ENCODE measurements at places on chromosomes 5 and 9. TPM values are rescaled to one million over a fixed set of nuclear protein-coding genes. Genes with fewer than 3 reads are reported as not detected.

Gene P4HA2
- not detected for total RNA-seq

Gene SPATA31A1
- not detected for total RNA-seq

Gene CXCL14
- total RNA-seq = not detected

Gene GMCL2
- not detected for total RNA-seq

Gene DOCK8
- total RNA-seq = 126 TPM

Gene PHF24
- not detected for total RNA-seq

Gene SPINK6
- total RNA-seq = not detected

Gene SH2D3C
- total RNA-seq = 10.9 TPM

Gene IGFBPL1
- not detected for total RNA-seq

Gene BTNL8
- not detected for total RNA-seq

Gene CSF1R
- 0.52 TPM for total RNA-seq

Gene SH3RF2
- 0.11 TPM for total RNA-seq

Gene INSL4
- not detected for total RNA-seq

Gene PCDHGB4
- total RNA-seq = not detected

DNA sequence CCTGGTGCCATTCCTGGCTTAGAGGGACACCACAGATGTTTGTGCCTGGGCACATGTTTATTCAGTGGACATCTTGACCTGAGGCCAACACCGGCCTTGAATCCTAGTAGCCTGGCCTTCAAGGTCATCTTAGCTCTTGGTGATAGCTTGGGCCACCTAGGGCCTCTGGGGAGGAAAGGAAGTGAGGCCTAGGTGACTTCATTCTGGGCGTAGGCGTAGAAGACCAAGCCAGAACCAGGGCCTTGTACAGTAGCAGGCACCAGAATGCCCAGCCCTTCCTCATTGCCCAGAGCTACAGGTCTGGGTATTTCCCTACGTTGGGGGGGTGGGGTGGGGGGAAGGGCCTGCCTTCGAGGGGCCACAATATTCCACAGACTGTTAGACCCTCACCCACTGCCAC, 33.8 kb downstream of the WNK2 start:
- no peak overlapping the region for H3K27ac ChIP-seq
- no peaks in the 10 kb centered on the region for H3K4me1 ChIP-seq
- DNase-seq = no peak
- H3K4me3 ChIP-seq = no peak overlapping the region

DNA sequence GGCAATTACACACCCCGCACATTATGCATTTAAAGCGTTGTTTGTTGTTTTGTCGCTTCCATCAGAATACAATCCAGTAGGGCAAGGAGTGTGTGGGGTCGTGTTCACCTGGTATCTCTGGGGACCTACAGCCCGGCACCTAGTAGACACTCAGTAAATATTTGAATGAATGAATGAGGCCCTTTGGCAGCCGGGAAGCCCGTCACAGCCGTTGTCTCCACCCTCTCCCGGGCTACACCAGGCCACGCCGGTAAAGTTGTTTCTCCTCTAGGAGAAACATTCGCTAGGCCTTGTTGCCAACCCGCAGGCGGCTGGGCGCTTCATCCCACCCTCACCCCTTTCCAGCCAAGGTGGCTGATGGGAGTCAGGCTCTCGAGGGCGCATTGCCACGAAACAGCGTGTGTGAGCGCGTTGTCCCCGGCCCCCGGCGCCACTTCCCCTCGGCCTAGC, 876 bp upstream of the JAK2 start:
- no peaks in the 10 kb centered on the region for H3K27me3 ChIP-seq
- no peak for DNase-seq
- no peaks in the 10 kb centered on the region for H3K36me3 ChIP-seq
- H3K4me1 ChIP-seq = peaks cover 33% of the 10 kb centered on the region
- H3K27ac ChIP-seq = peak overlapping the region; percentile 85

- no peaks in the 10 kb centered on the region for H3K4me1 ChIP-seq
- no peak overlapping the region for H3K4me3 ChIP-seq
- no peak for DNase-seq
Observed at GRCh38 chr5:74897049-74897448, 30.9 kb upstream of the FAM169A start.

DNA sequence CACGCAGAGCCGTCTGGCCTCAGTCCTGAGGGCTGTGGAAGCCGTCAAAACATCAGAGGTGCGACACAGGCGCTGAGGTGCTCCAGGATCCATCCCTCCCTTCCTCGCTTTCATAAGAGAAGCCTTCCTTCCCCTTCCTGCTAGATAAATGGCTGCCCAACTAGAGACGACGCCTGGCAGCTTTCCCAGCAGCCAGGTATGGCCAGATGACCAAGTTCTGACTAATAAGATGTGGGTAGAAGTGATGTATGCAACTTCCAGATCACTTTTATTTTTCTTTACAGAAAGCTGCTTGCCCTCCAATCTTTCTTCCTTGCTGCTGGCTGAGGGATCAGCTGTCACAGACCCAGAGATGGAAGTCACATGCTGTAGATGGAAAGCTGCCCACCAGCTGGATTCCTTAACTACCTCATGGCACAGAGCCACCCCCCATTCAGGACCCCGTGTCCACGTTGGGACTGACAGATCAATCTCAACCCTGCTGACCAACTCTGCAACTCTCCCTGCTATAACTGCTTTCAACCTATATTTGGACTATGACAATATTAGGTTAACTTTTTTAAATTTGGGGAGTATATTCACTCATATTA, 8.8 kb downstream of the MAPK9 start:
- H3K36me3 ChIP-seq = peaks cover 65% of the 10 kb centered on the region
- no peaks in the 10 kb centered on the region for H3K27me3 ChIP-seq
- H3K4me3 ChIP-seq = no peak overlapping the region
- DNase-seq = no peak
- no peak overlapping the region for H3K27ac ChIP-seq

DNA sequence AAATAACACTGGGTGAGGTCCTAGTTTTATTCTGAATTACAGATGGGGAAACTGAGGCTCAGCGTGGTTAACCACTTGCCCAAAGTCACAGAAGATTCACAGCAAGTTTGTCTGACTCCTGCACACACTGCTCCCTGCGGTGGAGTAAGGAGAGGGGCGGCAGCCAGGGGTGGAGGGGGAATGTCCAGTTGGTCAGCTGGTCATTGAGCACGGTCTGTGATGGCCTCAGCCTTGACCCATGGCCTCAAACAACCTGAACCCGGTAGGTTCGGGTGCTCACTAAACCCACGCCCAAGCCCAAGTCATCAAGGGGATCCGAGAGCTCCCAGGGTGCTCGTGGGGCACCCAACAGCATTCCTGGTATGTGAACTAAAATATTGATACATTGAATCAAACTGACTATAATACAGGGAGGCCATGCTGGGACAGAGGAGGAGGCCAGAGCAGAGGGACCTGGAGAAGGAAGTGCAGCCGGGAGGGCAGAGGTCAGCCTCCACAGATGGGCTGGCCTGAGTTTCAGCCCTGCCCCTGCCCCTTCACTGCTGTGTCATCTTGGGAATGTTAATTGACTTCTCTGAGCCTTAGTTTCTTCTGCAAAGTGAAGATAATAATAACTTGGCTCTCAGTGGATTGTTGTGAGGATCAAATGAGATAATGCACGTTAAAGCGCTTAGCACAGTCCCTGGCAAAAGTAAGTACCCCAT, 3.6 kb upstream of the IL17B start:
- no peak overlapping the region for H3K4me3 ChIP-seq
- no peaks in the 10 kb centered on the region for H3K27me3 ChIP-seq
- H3K36me3 ChIP-seq = no peaks in the 10 kb centered on the region

GRCh38 chr5:152356506-152356905, 48.6 kb downstream of the NMUR2 start:
- no peak overlapping the region for H3K4me3 ChIP-seq
- DNase-seq = no peak
- no peaks in the 10 kb centered on the region for H3K27me3 ChIP-seq
- H3K4me1 ChIP-seq = no peaks in the 10 kb centered on the region
- no peaks in the 10 kb centered on the region for H3K36me3 ChIP-seq

DNA sequence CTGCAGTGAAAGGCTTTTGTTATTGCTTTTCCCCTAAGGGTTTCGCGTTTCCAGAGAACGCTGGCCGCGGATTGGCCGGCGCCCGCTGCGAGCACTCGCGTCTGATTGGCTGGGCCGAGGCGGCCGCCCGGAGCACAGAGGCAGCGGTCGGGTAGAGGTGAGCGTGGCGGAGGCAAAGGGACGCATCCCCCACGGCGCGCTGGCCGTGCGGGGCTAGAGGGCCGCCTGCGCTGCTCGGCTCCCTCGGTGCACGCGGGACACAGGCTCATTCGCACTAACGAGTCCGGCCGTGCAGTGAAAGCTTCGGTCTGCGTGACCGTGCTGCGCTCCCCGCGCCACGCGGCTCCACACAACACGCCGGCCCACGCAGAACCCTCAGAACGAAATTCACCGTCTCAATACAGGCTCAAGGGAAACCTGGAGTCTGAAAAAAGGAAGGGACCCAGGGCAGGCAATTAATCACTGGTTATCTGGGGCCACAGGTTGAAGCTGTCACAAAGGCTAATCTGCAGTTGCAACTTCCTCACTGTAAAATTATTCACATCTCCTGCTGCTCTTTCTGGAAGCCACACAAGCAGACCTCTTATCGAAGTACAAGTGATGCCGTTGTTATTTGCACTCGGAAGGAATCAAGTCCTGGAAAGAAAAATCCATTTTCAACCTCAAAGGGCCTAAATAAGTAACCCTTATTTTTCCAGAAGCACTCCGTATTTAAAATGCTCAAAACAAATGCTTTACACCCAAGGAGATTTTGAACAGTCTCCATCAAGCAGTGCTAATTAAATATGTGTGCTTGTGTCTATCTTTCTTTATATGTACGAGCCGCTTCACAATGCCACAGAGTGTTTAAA, 94.6 kb downstream of the ZNF608 start:
- no peak for DNase-seq
- H3K4me3 ChIP-seq = peak overlapping the region; percentile 10
- H3K4me1 ChIP-seq = peaks cover 37% of the 10 kb centered on the region
- H3K36me3 ChIP-seq = no peaks in the 10 kb centered on the region
- H3K27ac ChIP-seq = no peak overlapping the region
- H3K27me3 ChIP-seq = peaks cover 61% of the 10 kb centered on the region

DNA sequence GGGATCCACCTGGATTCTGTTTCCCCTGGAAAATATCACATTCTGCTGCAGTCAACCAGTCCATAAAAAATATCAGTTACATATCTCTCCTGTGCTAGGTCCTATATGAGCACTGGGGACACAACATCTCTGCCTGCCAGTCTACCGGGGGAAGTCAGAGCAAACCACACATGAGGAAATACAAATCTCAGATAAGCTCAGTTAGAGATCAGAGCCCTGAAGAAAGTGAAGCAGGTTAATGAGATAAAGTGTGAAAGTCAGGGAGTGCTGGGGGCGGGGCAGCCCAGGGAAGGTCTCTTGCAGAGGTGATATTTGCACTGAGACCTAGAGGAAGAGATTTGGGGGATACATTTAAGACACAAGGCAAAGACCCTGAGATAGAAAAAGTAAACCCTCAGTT, 67.8 kb upstream of the SLC1A1 start:
- no peak for DNase-seq
- no peaks in the 10 kb centered on the region for H3K27me3 ChIP-seq
- H3K4me1 ChIP-seq = peaks cover 8% of the 10 kb centered on the region
- H3K4me3 ChIP-seq = no peak overlapping the region
- H3K27ac ChIP-seq = no peak overlapping the region

DNA sequence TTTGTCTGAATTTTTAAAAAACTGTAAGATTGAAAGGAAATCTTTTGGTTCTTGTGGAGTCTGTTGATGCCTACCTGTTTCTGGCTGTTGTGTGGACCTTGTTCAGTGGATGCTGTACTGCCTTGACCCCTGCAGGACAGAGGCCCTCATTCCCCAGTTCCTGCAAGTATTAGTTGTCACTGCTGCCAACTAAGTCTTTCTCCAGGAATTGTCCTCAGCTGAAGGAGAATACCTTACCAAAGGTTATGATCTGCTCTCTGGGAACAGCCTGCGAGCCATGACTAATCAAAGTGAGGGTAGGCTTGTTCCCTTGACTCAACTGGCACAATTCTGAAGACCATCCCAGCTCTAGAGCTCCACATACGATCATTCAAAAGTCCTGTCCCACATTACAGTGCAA, 145.3 kb upstream of the FST start:
- H3K27ac ChIP-seq = no peak overlapping the region
- no peaks in the 10 kb centered on the region for H3K4me1 ChIP-seq
- no peak for DNase-seq
- H3K27me3 ChIP-seq = no peaks in the 10 kb centered on the region
- H3K4me3 ChIP-seq = no peak overlapping the region

DNA sequence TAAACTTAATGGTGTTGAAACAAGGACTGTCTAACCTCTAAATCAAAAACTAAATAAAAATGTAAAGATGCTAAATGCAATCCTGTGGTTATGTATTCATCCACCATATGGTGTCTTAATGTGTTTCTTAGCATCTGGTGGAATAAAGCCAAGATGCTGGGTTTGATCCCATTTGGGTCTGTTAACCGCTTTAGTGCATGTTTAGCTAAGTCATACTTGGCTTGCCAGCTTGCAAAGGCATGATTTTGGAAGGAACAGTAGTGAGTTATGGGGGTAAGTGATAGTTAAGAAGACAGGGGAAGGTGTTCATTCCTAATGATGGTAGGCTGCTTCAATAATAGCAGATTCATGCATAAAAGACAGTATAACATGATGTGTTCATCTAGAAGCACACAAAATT, 139.0 kb upstream of the SLC27A6 start:
- H3K36me3 ChIP-seq = no peaks in the 10 kb centered on the region
- H3K27me3 ChIP-seq = no peaks in the 10 kb centered on the region
- no peak for DNase-seq
- H3K4me3 ChIP-seq = no peak overlapping the region

DNA sequence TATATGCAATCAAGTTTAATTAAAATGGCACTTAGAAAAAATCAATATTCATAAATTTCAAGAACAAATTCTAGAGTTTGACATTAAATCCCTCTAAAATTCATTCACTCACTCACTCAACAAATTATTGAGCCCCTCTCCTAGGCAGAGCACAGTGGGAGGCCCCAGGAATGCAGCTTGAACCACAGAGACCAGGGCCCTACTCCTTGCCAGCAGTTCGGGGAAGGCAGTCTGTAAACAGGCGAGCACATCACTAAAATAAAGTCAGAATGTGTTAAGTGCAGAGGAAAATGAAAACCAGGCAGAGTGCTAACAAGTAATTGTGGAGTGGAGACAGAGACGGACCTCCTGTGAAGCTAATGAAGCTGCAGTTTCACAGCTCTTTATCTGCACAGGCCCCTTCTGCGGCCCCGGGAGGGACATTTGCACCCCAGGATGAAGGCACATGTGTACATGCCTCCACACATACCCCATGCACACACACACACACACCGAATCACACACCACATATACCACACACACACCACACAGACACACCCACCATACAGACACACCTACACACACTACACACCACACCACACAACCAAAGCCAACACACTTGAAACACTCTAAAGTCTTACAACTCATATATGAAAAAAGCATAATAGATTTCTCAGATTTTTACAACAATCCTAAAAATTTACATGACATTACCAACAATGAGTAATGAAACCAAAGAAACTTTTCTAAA, 40.5 kb downstream of the BHMT start:
- no peak overlapping the region for H3K27ac ChIP-seq
- no peaks in the 10 kb centered on the region for H3K36me3 ChIP-seq

GRCh38 chr5:159877894-159878448, 38.3 kb upstream of the ADRA1B start:
- no peak overlapping the region for H3K4me3 ChIP-seq
- no peaks in the 10 kb centered on the region for H3K4me1 ChIP-seq
- no peak for DNase-seq
- peaks cover 8% of the 10 kb centered on the region for H3K27me3 ChIP-seq

- H3K36me3 ChIP-seq = no peaks in the 10 kb centered on the region
- no peak for DNase-seq
- H3K27ac ChIP-seq = no peak overlapping the region
- no peaks in the 10 kb centered on the region for H3K4me1 ChIP-seq
- H3K27me3 ChIP-seq = no peaks in the 10 kb centered on the region
Observed at GRCh38 chr5:128315671-128316070, 222.4 kb downstream of the FBN2 start.

- no peak overlapping the region for H3K4me3 ChIP-seq
- DNase-seq = no peak
- H3K27ac ChIP-seq = no peak overlapping the region
Observed at GRCh38 chr9:73121375-73121935, 30.2 kb upstream of the ANXA1 start.
